ENCODE measurements at places on chromosomes 11 and 22. TPM values are rescaled to one million over a fixed set of nuclear protein-coding genes. Genes with fewer than 3 reads are reported as not detected.
A peak's percentile ranks its signal among the peaks of the same experiment; 100 is the strongest.

GRCh38 chr11:72254299-72254993, 10.5 kb upstream of the PHOX2A start:
- DNase-seq = no peak

DNA sequence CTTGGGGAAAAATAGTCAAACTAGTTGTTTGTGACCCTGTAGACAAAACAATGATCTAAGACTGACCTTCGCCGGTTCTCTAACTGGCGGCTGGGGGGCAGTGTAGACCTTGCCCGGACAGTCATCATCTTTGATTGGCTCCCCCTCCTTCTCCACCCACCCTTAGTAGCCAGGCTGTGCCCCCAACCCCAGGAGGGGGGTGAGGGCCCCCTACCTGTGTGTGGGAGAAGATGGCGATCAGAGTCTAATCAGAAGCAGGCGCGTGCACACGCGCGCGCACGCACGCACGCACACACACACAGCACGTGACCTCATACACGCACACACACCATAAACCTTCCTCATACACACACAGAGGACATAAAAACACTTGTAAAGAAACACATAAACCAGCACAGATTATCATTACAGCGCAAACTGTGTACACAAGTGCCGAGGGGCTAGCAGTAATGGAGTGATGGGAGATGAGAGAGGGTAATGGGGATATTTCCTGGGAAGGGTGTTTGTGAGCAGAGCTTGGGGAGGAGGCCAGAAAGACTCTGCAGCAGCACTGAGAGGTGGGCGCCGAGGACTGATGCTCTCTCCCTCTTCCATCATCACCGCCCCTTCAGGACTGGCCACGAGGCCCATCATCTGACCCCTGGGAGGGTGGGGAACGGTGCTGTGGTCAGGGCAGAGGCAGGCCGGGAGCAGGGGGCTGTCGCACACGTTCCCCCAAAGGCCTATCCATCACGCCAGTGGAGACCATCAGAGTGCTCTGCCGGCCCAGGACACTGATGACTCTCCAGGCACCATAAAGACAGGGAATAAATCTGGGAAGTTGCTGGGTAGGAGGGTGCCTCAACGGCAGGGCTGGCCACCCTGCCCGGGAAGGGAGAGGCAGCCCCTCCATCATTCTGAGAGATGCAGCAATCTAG, 12.2 kb downstream of the NECTIN1 start:
- no peak for DNase-seq

GRCh38 chr11:83661491-83662350, 375.6 kb upstream of the CCDC90B start:
- no peak for DNase-seq

CD248 gene
- total RNA-seq = 12.3 TPM

GRCh38 chr11:27658535-27659236, 41.6 kb downstream of the BDNF start:
- DNase-seq = no peak

- no peak for DNase-seq
Measured at GRCh38 chr11:101466352-101466751, 117.5 kb downstream of the TRPC6 start.

DNA sequence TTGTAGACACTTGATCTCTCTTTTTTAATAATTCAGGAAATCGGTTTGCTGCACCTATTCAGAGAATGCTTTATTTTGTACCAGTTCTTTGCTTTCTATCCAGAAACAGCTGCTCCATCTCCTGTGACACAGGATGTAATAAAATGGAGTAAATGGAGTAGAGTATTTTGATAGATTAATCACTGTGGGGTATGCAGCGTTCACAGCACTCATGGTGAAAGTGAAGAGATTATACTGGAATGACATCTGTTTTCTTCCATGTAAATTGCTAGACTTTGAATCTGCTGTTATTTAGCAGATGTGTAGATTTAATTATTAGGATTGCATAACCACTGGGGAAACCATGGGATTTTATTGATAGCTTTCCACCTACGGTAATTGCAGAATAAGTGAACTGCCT, 227.3 kb upstream of the ARHGAP42 start:
- DNase-seq = no peak

GRCh38 chr11:65599216-65599954, 3.8 kb upstream of the KCNK7 start:
- DNase-seq = no peak

DNA sequence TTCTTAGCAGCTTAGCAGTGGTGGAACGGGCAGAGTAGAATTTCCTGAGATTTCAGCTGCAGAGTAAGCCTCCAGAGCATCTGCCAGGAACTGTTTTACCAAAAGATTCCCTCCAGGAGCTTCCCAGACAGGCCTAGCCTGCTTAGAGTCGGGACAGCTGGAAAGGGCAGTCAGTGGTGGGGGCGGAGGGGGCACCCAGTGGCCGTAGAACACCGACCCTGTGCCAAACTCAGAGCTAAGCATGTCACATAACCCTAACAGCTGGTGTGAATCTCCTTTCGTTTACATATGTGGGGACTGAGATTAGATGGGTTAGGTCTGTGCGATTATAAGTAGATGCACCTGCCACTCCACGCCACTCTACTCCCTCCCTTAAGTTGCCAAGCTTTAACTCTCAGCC, 80.0 kb upstream of the CRTAM start:
- no peak for DNase-seq

- no peak for DNase-seq
Measured at GRCh38 chr11:101444851-101445250, 139.0 kb downstream of the TRPC6 start.

DNA sequence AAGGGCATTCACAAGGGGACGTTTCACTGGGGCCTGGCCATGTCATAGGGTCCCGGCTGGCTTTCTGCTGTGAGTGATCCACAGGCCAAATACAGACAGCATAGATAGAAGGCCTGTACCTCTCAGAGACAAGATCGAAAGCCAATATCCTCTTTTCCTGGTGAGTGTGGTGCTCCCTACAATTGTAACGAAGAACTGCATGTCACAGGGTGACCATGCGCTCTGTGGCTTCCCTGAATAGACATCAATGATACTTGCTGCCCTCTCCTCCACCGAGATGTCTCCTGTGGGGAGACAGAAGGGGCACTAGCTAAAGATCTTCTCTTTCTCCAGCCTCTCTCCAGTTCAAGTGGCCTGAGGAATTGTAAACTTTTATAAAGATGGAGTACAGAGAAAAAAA, 226.1 kb upstream of the POU2AF2 start:
- DNase-seq = no peak

CNIH2 gene
- total RNA-seq = not detected

RFPL2 gene
- total RNA-seq = 0.08 TPM

FOXRED1 gene
- 27.7 TPM for total RNA-seq

GRCh38 chr22:43346521-43346929, 3.4 kb upstream of the SCUBE1 start:
- peak; percentile 67 for DNase-seq

GRCh38 chr11:43285826-43286225, 26.0 kb upstream of the API5 start:
- no peak for DNase-seq

GRCh38 chr11:75406338-75406777, 7.0 kb downstream of the RPS3 start:
- DNase-seq = no peak

- no peak for DNase-seq
Measured at GRCh38 chr22:28771195-28771791, 1.2 kb upstream of the CCDC117 start.

- no peak for DNase-seq
Measured at GRCh38 chr11:2913019-2913431, 16.2 kb downstream of the PHLDA2 start.

P2RY6 gene
- total RNA-seq = 2.2 TPM

ABCG4 gene
- total RNA-seq = 1.8 TPM

DNA sequence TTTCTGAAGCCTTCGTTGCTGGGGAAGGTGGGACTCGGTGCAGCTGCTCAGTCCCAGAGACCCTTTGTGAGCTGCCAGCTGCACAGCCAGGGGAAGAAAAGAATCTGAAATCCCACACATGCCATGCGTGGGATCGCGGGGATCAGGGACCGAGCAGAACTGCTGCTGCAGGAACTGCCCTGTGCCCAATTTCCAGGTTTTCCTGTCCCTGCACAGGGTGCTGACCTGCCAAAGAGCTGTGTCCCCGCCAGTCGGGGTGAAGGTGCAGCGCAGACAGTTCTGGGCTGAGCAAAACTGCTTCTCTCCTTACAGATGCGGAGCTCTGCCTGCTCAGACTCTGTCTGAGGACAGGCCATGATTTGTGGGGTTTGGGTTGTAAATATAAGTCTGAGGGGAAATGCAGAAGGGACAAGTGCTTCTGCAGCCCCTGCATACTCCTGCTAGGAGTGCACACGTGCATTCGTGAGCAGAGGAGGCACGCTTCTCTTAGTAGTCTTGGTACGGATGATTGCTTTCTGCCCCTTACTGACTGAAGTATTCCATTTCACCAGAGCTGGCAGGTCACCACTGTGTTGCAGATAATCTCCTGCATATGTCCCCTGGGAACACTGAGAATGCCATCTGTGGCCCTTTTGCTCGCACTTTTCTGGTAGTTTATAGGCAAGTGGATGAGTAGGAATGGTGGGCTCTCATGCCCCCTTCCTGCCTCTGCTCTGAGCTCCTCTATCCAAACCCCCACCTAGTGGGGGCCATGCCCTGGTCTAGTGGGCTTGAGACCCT, 141.4 kb downstream of the PARVA start:
- DNase-seq = no peak

DNA sequence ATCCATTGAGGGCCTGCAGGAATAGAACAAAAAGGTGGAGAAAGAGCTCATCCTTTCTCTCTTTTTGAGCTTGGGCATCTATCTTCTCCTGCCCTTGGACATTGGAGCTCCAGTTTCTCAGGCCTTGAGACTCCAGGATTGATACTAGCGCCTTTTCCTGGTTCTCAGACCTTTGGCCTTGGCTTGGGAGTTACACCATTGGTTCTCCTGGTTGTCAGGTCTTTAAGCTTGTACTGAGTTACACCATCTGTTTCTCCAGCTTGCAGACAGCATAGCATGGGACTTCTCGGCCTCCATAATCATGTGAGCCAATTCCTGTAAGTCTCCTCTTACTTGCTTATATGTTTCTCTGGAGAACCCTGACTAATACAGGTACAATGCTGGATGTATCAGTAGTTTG, 72.6 kb downstream of the GRK3 start:
- DNase-seq = no peak

FAM180B gene
- total RNA-seq = 0.22 TPM

- DNase-seq = no peak
Measured at GRCh38 chr11:92240916-92241315, 16.3 kb downstream of the FAT3 start.

CLDN5 gene
- 19.5 TPM for total RNA-seq

DNA sequence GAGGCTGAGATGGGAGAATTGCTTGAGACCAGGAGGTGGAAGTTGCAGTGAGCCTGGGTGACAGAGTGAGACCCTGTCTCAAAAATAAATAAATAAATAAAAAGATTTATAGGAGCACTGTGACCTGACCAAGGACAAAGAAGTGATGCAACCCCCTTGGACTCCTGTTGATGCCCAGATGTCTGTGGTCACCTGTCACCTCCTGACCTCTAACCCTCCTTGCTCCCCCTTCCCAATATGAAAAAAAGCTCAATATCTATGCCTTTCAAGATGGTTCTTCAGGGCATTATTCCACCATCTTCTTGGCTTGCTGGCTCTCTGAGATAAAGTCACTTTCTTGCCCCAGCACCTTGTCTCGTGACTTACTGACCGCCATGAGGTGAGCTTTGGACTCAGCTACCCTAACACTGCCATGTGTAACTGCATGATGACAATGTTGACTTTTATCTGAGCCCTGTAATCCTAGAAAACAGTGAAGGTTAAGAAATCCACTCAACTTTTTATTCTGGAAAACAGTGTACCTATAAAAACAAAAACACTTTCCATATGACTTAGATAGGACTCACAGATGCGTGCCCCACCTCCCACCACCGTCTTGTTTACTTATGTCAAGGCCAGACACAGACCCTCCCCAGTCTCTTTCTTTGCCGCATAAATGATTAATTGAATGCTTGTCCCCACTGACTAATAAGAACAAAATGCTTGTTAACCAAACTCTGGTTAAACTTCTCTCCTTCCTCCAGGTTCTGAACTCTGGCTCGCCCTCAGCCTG, 360.5 kb downstream of the BUD13 start:
- no peak for DNase-seq

GRCh38 chr11:119108146-119108856, 1.2 kb downstream of the C2CD2L start:
- no peak for DNase-seq

Measured in left ventricle myocardium inferior (tissue), 1 donor.